Activated CD4-positive, CD25-positive, alpha-beta regulatory T cell (primary cell): ENCODE measurements at places on chromosomes 7 and 10.

- DNase-seq, result no peak
Observed at GRCh38 chr10:16242859-16243613, 193.8 kb upstream of the PTER start.

GRCh38 chr10:34960983-34961382, 129.2 kb downstream of the CUL2 start:
- DNase-seq, result no peak

- DNase-seq, result no peak
Observed at GRCh38 chr7:25562673-25563182, 334.4 kb upstream of the NPVF start.

- no peak for DNase-seq
Observed at GRCh38 chr10:131946321-131946751, 35.4 kb downstream of the BNIP3 start.

DNA sequence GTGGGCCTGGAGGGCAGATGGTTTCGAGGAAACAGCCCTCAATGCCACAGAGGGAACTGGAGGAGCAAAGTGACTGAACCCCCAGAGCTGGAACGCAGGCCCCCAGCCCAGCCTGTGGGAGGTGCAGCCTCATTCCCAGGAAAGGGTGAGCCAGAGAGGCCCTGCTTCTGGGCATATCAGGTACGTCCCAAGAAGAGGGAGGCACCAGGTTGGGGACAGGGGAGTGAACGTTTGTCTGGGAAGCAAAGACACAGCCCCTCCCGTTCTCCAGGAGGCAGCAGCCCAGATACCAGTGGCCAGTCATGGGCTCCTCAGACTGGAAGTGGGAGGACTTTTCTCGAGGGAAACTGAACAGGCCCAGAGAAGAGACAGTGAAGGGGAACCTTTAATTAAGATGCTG, 74.3 kb upstream of the RET start:
- DNase-seq, result no peak

DNA sequence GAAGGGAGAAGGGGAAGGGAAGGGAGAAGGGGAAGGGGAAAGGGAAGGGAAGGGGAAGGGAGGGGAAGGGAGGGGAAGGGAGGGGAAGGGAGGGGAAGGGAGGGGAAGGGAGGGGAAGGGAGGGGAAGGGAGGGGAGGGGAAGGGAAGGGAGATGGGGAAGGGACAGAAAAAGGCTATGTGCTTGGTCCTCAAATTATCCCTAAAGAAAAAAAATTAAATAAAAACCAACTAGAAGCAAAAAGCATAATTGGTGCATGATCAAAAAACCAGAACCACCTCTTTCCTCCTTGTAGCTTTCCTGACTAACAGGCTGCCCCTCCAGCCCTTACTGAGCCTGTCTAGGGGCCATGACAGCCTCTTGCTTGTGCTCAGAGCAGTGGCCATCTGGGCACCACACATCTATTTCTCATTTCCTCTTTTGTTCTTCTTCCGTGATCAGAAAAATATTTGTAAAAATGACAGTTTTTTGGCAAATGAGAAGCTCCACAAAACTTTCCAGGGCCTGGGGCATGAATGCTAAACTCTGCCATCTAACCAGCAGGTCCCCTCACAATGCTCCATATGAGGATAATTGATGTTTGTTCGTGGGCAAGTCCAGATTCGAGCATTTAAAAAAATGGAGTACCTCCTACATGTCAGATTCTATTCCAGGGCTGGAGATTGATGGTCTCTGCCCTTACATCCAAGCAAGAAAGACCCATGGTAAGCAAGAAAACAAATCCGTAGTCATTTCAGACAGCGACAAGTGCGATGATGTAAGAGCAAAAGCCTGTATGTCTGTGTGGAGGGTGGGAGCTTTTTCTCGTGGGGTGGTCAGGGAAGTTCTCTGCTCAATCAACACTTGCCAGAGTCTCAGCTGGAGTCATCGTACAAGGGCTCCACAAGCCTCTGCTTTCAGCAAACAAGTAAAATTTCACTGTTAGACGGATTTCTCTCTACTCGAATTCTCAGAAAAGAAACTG, 320.9 kb downstream of the WDR11 start:
- DNase-seq, result no peak

- DNase-seq, result no peak
Observed at GRCh38 chr7:29281782-29282541, 87.4 kb downstream of the CHN2 start.

DNA sequence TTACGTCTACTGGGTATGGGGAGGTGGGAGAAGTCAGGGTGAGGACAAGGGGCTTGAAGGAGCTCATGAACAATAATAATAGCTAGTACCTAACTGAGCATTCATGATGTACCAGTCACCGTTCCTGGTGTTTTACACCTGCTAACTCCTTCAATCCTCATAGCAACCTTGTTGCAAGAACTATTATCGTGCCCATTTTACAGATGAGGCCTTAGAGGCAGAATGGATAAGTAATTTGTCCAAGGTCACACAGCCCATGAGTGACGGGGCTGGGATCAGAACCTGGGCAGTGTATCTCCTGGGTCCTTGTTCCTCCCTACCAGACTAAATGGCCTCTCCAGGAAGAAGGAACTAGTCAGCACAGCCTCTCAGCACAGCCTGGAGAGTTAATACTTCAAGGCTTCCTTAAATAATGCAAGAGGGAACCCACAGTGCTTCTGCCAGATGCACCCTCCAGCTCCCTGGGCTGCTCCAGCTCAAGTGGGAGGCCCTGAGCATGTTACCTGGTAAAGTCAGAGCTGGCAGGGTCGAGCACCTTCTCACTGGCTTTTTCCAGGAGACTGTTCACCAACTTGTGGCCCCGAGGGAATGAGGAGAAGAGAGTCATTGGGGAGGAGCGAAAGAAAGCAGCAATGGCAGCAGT, 28.8 kb downstream of the RRP12 start:
- no peak for DNase-seq

GRCh38 chr10:68871105-68871711, 29.9 kb upstream of the DDX50 start:
- no peak for DNase-seq

DNA sequence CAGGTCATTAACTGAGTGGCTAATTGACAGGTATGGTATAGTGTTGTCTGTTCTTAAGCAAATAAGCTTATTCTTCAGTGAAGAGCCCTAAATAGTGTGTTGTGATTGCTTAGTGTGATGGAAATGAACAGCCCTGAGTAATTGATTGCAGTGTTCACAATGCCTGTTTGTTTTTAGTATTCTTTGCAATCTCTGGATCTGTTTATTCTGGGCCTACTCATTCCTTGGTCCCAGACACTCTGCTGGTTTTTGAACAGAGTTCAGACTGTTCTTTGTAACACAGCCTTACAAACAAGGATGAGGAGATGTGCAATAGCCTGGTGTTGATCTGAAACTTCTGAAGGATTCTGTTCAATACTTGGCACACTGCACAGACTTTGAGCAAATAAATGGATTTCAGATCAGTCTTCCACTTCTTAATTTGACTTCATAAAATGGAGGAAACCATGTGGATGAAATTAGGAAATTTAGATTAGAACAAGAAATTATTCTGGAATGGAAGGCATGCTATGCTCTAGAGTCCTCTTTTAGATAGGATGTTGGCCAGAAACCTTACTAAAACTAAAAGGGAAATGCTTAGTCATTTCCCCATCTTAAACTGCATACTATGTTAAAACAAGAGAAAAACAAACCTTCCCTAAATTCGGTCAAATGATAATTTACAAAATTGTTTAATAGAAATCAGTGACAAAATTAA, 444.2 kb upstream of the SEMA3D start:
- DNase-seq, result no peak

GRCh38 chr7:108358553-108358952, 97.7 kb downstream of the NRCAM start:
- DNase-seq, result no peak
